Naive thymus-derived CD4-positive, alpha-beta T cell (primary cell): ENCODE measurements at places on chromosomes 7 and 10. TPM values are rescaled to one million over a fixed set of nuclear protein-coding genes. Genes with fewer than 3 reads are reported as not detected.

- DNase-seq = no peak
These were observed 9.4 kb upstream of the PGAM1 start for GRCh38 chr10:97416565-97416964.

DNA sequence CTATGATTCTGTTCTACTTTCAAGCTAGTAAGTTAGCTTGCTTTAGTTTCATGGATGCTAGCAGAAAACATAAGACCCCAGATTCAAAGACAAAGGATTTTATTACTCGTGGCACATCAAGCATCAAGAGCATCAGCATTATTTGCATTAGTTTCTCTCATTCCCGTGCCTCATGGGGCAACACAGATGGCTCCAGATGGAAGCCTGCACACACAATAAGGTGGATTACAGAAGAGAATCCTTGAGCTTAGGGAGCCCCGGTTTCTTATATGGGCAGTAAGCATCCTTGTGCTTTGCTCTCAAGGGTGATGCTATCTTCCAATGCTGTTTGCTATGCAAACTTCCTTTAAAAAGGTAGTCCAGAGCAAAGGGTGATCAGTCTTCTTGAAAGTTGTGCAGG, 10.7 kb upstream of the CAPZA2 start:
- no peak for DNase-seq

Gene CYP3A7
- not detected for total RNA-seq

Gene ZNF853
- total RNA-seq = 5.3 TPM

Gene ADGRA1
- total RNA-seq = not detected

DNA sequence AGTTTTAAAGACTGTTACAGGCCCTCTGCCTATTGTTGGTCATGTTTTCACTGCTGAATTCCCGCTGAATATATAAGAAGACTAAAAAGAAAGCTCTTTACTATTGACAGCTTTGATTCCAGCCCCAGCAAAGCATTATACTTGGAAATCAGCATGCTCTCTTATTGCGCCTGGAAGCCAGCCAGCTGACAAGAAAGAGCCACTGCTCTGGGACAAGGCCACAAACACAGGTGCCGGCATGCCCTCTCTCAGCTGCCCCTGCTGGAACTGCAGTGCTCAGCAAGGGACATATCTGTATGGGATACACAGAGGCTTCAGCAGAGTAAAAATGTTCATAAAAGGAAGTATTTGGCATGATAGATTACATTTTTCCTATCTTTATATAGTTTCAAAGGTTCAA, 523.9 kb downstream of the ADRA2A start:
- DNase-seq = no peak

Gene NUTM2A
- 1.3 TPM for total RNA-seq

Gene TAS2R4
- 6.3 TPM for total RNA-seq

Gene GPR37
- not detected in 2 replicates for total RNA-seq

GRCh38 chr10:55091691-55092328, 290.8 kb upstream of the PCDH15 start:
- DNase-seq = no peak

DNA sequence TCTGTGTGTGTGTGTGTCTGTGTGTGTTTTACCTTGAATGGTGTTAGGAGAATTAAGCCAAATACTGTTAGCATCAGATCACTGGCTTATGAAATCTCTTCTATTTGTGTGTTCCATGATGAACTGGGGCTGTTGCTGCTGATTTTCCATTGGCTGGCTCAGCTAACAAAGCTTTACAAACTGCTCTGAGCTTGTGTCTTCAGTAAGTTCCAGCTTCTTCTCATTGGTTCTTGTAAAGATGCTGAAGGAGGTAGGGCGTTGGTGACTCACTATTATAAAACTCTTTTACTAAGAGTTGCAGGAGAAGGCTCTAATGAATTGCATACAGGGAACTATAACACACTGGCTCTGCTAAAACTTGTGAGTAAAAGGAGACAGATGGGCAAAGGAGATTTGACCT, 136.4 kb upstream of the PRKCQ start:
- no peak for DNase-seq

DNA sequence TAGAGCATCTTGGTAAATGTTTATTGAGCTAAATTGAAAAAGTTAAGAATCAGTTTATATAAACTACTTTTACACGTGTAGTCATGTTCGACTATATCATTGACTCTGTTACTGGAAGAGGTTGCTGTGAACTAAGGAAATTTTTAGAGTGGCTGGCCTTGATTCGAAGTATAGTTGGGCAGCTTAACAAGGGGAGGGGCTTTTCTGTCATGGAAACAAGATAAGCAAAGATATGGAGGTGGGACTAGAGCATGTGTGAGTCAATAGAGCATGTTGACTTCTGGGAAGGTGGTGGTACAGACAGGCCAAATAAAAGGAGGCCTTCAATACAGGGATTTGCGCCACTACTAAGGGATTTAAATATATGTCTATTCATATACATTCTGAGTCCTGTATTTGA, 7.6 kb downstream of the ATP5F1C start:
- no peak for DNase-seq

Gene MEIG1
- total RNA-seq = not detected

GRCh38 chr7:107779647-107780099, 23.4 kb downstream of the SLC26A3 start:
- no peak for DNase-seq

Gene OR13A1
- not detected for total RNA-seq

GRCh38 chr7:121073463-121074099, 85.1 kb downstream of the CPED1 start:
- DNase-seq = no peak

Gene OIT3
- not detected for total RNA-seq

GRCh38 chr10:114681542-114681941, 23.5 kb upstream of the ABLIM1 start:
- DNase-seq = no peak

- DNase-seq = no peak
These were observed 982.1 kb upstream of the MBL2 start for GRCh38 chr10:53754596-53755250.

Gene WDR11
- 78.1 TPM for total RNA-seq

DNA sequence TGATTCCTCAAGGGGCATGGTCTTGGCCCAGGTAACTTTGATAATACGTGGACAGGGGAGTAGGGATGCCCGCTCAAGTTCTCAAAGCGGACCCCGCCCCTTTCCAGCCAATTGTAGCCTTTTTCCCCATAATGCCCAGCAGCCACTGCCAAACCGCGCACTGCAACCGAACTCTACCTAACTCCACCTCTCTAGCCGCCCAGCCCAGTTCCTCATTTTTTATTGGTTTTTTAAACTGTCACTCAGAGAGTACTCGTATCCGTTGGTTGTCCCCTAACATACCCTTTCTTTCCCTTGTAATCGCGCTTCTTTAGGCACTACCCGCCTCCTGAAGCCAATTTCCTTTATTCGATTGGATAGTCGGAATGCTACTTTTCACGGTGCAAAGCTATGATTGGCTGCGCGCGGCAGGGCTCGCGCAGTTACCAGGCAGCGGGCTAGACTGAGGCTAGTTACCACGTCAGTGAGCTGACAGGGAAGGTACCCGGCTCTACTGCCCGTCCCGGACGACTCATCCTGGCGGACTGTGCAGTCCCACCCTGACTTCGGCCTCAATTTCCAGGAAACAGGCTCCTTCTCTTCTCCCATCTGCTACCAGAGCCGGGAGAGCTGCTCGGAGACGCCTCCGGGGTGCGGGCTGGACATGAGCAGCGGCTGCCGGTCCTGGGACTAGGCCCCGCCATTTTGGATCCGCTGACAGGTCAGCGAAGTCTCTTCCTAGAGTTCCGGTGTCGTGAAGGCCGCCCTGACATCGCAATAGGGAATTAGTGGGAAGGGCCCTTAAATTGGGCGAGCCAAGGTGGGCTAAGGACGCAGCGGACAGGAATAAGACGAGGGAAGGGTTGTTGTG, at the start of gene GBF1:
TSS of gene GBF1 (plus strand) at position 451 of the 850 bp plus-strand sequence. CDS start 13,407 bp downstream, outside the sequence.
- DNase-seq = peak; percentile 96

- no peak for DNase-seq
These were observed 36.3 kb downstream of the NHLRC2 start for GRCh38 chr10:113890769-113891168.

DNA sequence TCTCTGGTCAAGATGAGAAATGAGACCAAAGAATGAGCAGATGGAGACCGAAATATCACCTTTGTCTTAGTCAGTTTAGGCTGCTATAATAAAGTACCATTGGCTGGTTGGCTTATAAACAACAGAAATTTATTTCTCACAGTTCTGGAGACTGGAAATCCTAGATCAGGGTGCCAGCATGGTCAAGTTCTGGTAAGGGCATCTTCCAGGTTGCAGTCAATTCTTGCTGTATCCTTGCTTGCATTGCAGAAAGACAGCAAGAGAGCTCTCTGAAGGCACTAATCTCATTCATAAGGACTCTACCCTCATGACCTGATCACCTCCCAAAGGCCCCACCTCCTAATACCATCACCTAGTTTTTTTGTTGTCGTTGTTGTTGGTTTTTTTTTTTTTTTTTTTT, 52.7 kb upstream of the MKLN1 start:
- no peak for DNase-seq

Gene IDI2
- total RNA-seq = not detected

DNA sequence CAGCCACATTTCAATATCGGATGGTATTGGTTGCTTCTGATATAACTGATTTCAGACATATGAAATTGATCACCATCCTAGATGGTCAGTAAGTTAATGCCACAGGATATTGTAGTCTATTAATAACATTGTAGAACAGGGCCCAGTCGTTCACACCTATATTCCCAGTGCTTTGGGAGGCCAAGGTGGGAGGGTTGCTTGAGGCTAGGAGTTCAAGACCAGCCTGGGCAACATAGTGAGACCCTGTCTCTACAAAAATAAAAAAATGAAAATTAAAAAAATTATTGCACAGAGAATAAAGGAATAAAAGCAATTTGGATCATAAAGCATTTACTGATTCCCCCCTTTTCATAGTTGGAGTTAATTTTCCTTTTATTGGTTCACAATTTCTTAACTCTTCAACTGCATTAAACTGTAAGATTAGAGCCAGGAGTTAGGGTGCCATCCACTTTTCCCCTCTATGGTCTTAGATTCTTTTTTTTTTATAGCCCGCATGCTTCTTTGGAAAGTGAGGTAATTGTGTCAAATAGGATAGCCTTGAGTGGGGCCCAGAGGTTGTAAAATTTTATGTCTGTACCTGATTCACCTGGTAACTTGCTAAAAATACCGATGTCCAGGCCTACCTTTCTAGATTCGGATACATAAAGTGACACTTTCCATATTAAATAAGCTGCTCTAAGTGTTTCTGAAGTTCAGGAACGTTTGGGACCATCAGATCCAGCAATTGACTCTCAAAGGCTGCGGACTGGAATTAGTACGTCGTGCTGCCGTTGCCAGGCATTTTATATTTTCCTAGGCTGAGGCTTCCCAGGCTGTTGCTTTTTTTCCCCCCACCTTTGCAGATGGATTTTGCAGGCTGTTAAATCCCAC, 24.7 kb downstream of the ADK start:
- no peak for DNase-seq

Gene GIMAP4
- total RNA-seq = 412 TPM

Gene NKX2-3
- not detected for total RNA-seq

DNA sequence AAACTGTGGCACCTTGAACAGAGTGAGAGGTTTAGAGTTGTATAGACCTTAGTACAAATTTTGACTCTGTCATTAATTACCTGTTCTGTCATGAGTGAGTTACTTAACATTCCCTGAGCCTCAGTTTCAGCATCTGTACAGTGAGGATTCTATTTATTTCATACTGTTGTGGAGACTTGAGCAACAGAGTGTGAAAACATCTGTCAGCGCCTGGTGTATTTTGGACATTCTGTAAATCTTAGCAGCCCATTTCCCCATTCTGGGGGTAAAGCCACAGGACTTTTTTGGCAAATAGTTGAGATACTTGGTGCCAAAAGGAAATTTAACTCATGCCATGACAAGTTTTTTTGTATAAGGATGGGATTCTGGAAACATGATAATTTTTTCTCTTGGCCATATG, 94.8 kb downstream of the AUTS2 start:
- no peak for DNase-seq

DNA sequence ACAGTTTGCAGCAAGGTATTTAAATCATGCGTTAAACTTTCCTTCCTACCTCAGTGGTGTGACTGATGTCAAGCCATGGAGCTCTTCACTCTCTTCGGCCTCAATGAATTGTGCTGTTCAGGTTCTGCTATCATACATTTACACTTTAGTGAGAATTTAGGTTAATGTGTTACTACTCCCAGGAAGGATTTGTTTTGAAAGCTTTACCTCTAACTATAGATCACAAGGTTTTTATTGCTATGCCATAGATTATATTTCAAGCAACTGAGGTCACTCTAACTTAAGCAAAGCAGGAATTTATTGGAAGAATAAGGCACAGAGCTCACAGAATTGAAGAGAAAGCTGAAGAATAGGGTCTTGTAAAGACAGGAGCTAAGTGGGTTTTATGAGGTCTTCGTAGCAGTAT, 11.0 kb upstream of the ADD3 start:
- DNase-seq = no peak

GRCh38 chr7:67896721-67897120, 900.1 kb downstream of the TYW1 start:
- DNase-seq = no peak

DNA sequence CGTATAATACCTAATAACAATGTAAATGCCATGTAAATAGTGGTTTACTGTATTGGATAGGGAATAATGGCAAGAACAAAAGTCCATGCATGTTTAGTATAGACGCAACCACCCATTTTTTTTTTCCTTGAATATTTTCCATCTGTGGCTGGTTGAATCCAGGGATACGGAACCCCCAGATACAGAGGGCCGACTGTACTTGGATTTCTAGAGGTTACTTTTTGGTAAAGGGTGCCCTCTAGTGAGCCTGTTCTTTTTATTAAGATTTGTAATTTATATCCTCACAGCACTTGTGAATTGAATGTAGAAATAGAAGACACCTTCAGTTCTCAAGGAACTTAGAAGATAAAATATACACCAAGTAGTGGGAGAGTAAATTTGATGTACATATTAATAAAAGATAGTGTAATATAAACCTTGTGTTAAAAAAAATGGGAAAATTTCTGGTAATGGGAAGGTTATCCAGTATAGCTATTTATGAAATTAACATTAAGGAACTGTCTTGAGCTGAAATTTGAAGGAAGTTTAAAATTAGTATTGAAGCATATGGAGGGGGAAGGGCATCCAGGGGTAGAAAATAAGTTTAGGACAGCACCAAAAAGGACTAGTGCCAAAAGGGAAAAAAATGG, 32.0 kb downstream of the EXOC6 start:
- peak; percentile 7 for DNase-seq

Gene ANKRD30A
- not detected for total RNA-seq
